ENCODE measurements at places on chromosomes 1 and 21. TPM values are rescaled to one million over a fixed set of nuclear protein-coding genes. Genes with fewer than 3 reads are reported as not detected.
A peak's percentile ranks its signal among the peaks of the same experiment; 100 is the strongest.

GRCh38 chr1:234089396-234089795, 184.9 kb downstream of the SLC35F3 start:
- no peak overlapping the region for H3K27ac ChIP-seq
- no peak for DNase-seq
- no peaks in the 10 kb centered on the region for H3K27me3 ChIP-seq

- peaks cover 8% of the 10 kb centered on the region for H3K27me3 ChIP-seq
- peaks cover 35% of the 10 kb centered on the region for H3K4me1 ChIP-seq
- H3K4me3 ChIP-seq, result no peak overlapping the region
- DNase-seq, result no peak
- no peaks in the 10 kb centered on the region for H3K36me3 ChIP-seq
Observed at GRCh38 chr1:47441450-47442106, 3.7 kb downstream of the FOXD2 start.

DNA sequence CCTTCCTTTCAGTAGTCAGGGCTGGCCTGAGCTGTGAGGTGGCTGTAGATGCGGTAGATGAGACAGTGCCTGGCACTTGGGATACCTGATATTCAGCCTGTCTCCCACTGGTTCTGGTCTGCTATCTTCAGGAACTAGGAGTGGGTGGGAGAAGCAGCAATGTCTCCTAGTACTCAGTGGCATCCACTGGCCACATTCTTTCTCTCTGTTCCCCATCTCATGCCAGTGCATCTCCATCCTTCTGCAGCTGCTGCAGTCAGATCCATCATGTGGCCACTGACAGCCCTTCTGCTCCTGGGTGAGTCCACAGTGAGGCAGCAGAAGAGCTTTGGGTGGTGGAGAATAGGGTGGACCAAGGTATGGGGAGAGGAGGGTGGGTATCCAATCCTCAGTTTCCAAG, 1.1 kb downstream of the FCRLB start:
- H3K27me3 ChIP-seq, result no peaks in the 10 kb centered on the region
- no peaks in the 10 kb centered on the region for H3K36me3 ChIP-seq
- H3K4me1 ChIP-seq, result peaks cover 11% of the 10 kb centered on the region

DNA sequence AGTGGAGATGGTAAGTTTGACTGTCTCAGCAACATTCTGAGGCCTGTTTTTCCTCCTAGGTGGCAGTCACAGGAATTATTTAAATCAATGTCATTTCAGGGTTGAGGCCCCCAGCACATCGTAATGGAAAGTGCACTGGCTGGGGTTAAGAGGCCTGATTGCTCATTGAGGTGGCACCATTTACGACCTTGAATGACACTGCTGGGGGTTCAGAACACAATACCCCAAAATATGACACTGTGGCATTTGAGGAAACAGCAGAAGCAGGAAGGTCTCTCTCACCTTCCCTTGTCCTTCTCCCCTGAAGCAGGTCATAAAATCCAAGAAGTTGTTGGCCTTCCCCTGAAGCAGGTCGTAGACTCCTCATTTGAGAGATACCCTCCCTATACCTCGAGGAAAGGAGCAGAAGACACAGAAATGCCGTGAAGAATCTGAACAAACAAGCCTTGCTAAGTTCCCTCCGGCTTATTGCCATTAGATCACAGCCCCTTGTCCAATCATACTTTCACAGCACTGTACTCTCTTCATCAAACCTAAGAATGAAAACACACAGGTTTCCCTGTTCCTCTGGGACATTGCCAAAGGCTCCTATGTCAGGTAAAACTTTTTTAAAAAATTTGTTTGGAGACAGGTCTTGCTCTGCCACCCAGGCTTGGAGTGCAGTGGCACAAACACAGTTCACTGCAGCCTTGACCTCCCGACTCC, 71.3 kb downstream of the S1PR1 start:
- H3K4me1 ChIP-seq, result peaks cover 5% of the 10 kb centered on the region
- H3K27ac ChIP-seq, result no peak overlapping the region
- H3K4me3 ChIP-seq, result no peak overlapping the region
- DNase-seq, result no peak

DNA sequence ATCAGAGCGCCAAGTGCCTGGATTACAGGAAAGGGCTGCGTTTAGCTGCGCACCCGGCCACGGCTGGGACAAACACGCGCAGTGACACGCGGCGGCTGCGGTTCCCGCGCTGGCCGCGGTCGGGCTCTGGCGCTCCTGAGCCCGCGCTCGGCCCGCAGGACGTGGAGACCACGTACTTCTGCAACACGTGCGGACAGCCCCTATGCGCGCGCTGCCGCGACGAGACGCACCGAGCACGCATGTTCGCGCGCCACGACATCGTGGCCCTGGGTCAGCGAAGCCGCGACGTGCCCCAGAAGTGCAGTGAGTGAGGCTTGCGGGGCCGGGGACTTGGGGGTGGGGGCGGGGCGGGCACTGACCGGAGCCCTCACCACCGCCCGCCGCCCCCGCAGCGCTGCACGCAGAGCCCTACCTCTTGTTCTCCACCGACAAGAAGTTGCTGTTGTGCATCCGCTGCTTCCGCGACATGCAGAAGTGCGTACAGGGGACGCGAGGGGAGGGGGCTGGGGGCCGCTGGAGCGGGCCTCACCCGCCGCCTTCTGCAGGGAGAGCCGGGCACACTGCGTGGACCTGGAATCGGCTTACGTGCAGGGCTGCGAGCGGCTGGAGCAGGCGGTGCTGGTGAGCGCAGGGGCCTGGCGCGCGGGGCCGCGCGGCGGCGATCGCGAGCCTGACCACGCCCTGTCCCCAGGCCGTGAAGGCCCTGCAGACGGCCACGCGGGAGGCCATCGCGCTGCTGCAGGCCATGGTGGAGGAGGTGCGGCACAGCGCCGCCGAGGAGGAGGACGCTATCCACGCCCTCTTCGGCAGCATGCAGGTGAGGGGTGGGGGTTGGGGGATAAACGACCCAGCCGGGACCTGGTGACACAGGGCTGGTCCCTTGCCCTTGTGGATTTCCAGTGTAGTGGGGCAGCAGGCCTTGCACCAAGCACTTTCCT, 3.1 kb downstream of the RNF207 start:
- H3K36me3 ChIP-seq, result no peaks in the 10 kb centered on the region
- DNase-seq, result peak; percentile 68
- H3K27me3 ChIP-seq, result no peaks in the 10 kb centered on the region
- no peak overlapping the region for H3K4me3 ChIP-seq

DNA sequence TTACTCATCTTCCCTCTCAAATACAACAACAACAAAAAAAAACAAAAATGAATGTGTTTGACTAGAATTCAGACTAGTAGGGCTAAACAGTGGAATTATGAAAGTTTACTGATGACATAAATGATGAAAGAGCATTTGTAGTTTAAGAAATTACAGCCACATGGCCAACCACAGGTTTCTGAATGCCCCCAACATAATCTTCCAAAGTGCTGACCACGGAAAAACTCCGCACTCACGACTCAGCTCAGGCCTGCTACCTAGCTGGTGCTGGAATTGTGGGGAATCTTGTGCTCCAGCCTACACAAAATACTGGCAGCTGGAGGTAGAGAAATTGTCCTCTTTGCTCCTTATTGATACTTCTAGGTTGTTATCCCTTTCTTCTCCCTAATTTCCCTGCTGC, 23.6 kb upstream of the TBX15 start:
- H3K36me3 ChIP-seq, result no peaks in the 10 kb centered on the region
- H3K4me3 ChIP-seq, result no peak overlapping the region
- no peak overlapping the region for H3K27ac ChIP-seq
- DNase-seq, result no peak
- peaks cover 24% of the 10 kb centered on the region for H3K4me1 ChIP-seq

- H3K36me3 ChIP-seq, result no peaks in the 10 kb centered on the region
- no peak for DNase-seq
- no peak overlapping the region for H3K4me3 ChIP-seq
Observed at GRCh38 chr21:23247334-23247733, 2249.1 kb downstream of the NCAM2 start.

Gene GPA33
- total RNA-seq, result 1.6 TPM

Gene KCNA3
- total RNA-seq, result 2.3 TPM

Gene TTLL10
- 0.66 TPM for total RNA-seq

DNA sequence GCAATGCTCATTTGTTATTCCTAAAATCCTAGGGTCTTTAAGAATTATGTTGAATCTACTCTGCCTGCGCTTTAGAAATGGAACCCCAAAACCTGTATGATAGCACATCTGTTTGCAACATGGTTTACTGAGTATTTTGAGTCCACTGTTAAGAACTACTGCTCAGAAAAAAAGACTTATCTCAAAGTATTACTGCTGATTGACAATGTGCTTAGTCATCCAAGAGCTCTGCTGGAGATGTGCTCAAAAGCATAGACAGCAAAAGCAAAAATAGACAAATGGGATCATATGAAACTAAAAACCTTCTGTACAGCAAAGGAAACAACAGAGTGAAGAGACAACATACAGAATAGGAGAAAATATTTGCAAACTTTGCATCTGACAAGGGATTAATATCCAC, 107.0 kb downstream of the CTH start:
- H3K27ac ChIP-seq, result no peak overlapping the region
- H3K4me1 ChIP-seq, result no peaks in the 10 kb centered on the region
- no peaks in the 10 kb centered on the region for H3K27me3 ChIP-seq
- no peak overlapping the region for H3K4me3 ChIP-seq
- no peaks in the 10 kb centered on the region for H3K36me3 ChIP-seq
- no peak for DNase-seq

Gene FMO2
- 9.2 TPM for total RNA-seq

DNA sequence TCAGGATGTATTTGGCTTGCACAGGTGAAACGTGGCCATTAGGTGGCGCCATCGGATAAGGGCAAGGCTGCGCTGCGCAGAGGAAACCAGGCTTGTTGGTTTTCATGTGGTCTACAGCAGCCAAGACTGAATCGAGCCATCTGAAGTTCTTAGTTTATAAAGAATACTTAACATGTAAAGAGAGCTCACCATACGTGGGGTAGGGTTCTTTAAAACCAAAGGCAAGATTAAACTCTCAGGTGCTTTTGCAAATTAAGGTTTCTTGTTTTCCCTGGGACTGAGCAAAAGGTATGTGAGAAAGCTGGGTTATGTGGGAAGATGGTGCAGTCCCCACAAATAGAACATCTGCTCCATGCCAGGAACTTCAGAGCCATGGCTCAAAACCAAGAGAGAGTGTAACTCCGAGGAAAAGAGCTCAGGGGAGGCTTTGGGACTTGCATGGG, 9.3 kb downstream of the MASP2 start:
- H3K36me3 ChIP-seq, result no peaks in the 10 kb centered on the region
- H3K27ac ChIP-seq, result no peak overlapping the region
- no peaks in the 10 kb centered on the region for H3K27me3 ChIP-seq
- no peak overlapping the region for H3K4me3 ChIP-seq

DNA sequence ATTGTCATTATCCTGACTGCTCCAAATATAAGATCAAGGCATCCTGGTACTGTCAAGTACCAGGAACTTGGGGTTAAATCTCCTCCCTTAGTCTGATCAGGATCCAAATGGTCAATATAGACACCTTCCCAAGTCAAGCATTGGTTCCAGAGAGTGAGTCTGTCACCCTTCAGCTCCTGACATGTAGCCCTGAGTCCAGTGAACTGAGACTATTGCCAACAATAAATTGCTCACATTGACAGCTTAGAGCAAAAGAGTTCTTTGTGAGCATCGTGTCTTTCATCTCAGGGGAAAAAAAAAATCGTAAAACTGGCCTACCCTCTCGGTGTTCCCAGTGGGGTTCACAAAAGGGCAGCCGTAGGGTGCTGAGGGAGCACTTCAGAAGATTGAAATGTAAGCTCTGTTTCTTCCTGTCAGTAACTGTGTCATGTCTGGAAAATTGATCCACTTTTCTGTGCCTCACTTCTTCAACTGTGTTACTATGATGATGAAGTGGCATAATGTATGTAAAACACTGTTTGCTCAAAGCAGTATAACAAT, 228.5 kb downstream of the KCNH1 start:
- no peak for DNase-seq
- no peak overlapping the region for H3K4me3 ChIP-seq
- no peaks in the 10 kb centered on the region for H3K27me3 ChIP-seq

Gene ARHGEF2
- total RNA-seq, result 32.6 TPM

Gene DRAXIN
- total RNA-seq, result not detected

Gene SWT1
- 13.0 TPM for total RNA-seq

- H3K4me1 ChIP-seq, result no peaks in the 10 kb centered on the region
- H3K27me3 ChIP-seq, result no peaks in the 10 kb centered on the region
- H3K4me3 ChIP-seq, result no peak overlapping the region
- H3K27ac ChIP-seq, result no peak overlapping the region
Observed at GRCh38 chr1:239952348-239953308, 139.1 kb upstream of the FMN2 start.

DNA sequence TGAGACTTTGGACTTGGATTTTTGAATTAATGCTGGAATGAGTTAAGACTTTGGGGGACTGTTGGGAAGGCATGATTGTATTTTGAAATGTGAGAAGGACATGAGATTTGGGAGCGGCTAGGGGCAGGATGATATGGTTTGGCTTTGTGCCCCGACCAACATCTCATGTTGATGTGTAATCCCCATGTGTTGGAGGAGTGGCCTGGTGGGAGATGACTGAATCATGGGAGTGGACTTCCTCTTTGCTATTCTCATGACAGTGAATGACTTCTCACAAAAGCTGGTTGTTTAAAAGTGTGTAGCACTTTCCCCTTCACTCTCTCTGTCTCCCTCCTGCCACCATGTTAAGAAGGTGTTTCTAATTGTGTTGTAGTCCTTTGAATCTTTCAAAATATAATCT, 9.3 kb upstream of the PHGDH start:
- H3K27me3 ChIP-seq, result no peaks in the 10 kb centered on the region
- no peaks in the 10 kb centered on the region for H3K36me3 ChIP-seq
- no peak overlapping the region for H3K4me3 ChIP-seq
- H3K4me1 ChIP-seq, result no peaks in the 10 kb centered on the region

- no peaks in the 10 kb centered on the region for H3K36me3 ChIP-seq
- no peak for DNase-seq
- peaks cover 46% of the 10 kb centered on the region for H3K4me1 ChIP-seq
- H3K27me3 ChIP-seq, result no peaks in the 10 kb centered on the region
Observed at GRCh38 chr1:31371121-31371959, 1.5 kb downstream of the FABP3 start.

GRCh38 chr1:235268379-235269125, 59.4 kb downstream of the ARID4B start:
- H3K36me3 ChIP-seq, result no peaks in the 10 kb centered on the region
- H3K4me1 ChIP-seq, result peaks cover 32% of the 10 kb centered on the region
- no peak overlapping the region for H3K4me3 ChIP-seq
- no peaks in the 10 kb centered on the region for H3K27me3 ChIP-seq
- H3K27ac ChIP-seq, result no peak overlapping the region

- no peak overlapping the region for H3K4me3 ChIP-seq
- no peaks in the 10 kb centered on the region for H3K36me3 ChIP-seq
- peaks cover 58% of the 10 kb centered on the region for H3K4me1 ChIP-seq
Observed at GRCh38 chr21:26126168-26126553, 44.4 kb downstream of the APP start.
